AG09319 (cell line): ENCODE measurements at places on chromosomes 13 and 19.

GRCh38 chr13:95236774-95237173 is 64.5 kb downstream of the ABCC4 start:
- no peak for DNase-seq

- no peak for DNase-seq
Observed at GRCh38 chr19:2561221-2561620, 85.3 kb downstream of the GADD45B start.

GRCh38 chr13:31352467-31352866 is 152.7 kb downstream of the B3GLCT start:
- DNase-seq = no peak

DNA sequence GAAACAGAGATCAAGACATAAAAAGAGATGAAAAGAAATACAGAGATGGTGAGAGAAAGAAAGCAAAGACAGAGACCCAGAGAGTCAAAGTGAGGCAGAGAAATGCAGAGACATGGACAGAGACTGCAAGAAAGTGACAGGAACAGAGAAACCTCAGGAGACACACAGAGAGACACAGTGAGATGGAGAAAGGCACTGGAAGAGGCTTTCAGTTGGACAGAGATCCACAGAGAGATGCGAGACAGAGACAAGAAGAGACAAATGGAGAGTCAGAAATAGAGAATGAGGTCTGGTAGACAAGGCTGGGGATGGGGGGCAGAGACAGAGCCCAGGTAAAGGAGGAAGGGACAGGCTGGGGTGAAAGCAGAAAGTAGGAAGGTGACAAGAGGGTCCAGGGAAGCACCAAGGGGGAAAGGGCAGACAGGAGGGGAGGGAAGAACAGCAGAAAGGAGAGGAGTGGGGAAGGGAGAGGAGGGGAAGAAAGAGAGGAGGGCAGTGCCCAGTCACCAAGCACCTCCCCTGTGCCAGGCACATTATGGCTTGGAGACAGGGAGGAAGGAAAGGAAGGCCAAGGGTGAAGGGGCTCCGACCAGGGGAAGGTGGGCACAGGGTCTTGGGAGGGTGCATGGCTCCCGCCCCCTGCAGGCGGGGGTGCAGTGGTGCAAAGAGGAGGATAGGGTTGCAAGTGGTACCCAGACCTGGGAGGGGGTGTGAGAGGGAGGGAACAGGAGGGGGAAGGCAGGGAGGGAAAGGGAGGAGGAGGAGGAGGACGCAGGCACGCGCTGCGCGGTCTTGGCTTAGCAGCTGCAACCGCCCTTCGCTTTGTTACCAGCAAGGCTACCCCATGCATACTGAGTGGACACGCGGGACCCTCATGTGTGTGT is 38.4 kb downstream of the DEDD2 start:
- DNase-seq = no peak

DNA sequence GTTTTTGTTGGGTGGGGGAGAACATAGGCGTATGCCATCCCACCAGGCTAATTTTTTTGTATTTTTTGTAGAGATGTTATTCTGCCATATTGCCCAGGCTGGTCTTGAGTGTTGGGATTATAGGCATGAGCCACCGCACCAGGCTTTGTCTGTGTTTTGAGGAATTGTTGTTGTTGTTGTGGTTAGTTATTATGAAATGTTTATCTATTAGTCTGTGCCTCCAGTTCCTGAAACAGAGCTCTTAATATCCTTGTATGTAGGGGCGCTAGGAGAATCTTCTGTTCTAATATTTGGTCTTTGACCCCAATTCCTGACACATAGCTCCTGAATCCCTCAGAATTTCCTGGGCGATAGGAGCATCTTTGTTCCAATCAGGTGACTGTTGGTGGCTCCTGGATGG is 5.6 kb upstream of the LATS2 start:
- DNase-seq = no peak

DNA sequence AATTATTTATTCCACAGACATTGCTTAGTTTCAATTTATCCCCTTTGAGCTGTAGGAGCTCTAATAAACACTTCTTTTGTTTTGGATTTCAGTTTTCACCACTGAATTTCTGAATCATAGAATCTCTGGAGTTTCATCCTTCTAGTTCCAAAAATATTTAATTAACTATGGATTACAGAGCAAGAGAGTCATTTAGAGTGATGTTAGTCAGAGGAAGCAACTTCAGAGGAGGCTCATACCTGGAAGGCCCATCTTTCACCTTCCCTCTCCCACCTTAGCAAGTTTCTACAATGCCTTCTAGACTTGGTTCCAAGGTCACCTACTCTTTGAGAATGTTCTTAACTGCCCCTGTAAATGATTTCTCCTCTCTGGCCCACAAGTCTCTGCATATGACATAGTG is 353.2 kb downstream of the SPRY2 start:
- DNase-seq = no peak

GRCh38 chr13:40272776-40273139 is 393.7 kb downstream of the FOXO1 start:
- DNase-seq = no peak

- DNase-seq = no peak
Observed at GRCh38 chr19:1018932-1019615, 1.8 kb downstream of the TMEM259 start.

DNA sequence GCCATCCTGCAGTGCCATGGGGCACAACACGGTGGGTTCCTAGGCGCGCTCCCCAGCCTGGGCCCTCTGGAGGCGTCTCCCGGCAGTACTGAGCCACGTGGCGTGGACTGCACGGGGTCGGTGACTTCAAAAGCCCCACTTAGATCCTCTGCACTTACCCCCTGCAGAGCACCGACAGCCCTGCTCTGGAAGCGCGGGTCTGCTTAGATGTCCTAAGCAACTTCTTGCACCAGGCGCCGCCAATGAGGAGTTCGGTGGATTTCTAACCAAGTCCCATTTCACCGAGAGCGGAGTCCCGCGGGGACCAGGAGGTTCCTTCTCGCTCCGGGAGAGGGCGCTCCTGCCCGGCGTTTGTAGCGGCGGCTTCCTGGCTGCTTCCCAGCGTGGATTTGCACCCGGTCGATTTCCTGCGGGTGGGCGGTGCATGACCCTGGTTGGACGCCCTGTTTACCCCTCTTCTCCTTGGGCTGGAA is 25.2 kb upstream of the ZNF845 start:
- DNase-seq = no peak

GRCh38 chr19:48213959-48214358 is 41.8 kb downstream of the CARD8 start:
- no peak for DNase-seq

DNA sequence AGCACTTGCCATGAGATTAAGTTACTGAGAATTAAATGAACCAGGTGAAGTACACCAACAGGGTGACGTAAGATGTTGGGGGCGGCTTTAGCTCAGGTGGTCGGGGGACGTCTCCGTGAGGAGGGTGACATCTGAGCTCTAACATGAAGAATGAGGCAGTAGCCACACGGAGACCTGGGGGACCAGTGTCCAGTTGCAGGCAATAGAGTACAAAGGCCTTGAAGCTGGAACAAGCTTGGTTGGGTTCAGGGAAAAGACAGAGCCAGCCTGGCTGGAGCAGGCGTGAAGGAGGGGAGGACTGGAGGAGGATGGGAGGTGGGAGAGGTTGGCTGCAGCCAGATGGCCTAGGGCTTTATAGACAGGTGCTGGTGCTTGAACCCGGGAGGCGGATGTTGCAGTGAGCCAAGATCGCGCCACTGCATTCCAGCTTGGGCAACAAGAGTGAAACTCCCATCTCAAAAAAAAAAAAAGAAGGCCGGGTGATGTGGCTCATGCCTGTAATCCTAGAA is 1.6 kb downstream of the SPINT2 start:
- DNase-seq = no peak

DNA sequence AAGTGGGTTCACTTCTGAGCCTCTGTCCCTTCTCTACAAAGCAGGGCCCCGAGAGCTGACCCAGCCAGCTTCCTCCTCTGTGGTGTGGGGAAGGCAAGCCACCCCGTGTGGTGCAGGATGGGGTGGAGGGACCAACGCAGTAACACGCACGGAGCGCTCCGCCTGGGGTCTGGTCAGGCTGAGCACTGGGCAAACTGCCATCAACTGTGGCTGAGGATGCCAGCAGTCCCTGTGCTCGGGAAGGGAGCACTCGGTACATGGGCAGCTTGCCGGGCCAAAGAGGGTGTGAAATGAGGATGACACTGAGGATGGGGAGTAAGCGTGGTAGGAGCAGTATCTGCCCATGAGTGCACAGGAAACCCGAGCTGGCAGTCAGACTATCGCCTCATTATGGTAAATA is 7.6 kb upstream of the GMIP start:
- DNase-seq = no peak
